ENCODE measurements at places on chromosomes 7 and 10. TPM values are rescaled to one million over a fixed set of nuclear protein-coding genes. Genes with fewer than 3 reads are reported as not detected.

- no peak for DNase-seq
These were observed 103.4 kb downstream of the ABCA13 start for GRCh38 chr7:48274662-48275061.

CDHR1 gene
- total RNA-seq: 0.14 TPM

ITPRID1 gene
- not detected for total RNA-seq

GRM8 gene
- not detected for total RNA-seq

- DNase-seq: no peak
These were observed 482.3 kb downstream of the SORCS1 start for GRCh38 chr10:106682175-106682574.

ZC3HAV1L gene
- total RNA-seq: 9.2 TPM

GRCh38 chr7:14504134-14504533, 398.4 kb downstream of the DGKB start:
- no peak for DNase-seq

GRCh38 chr7:128150223-128150865, 90.7 kb upstream of the LEP start:
- no peak for DNase-seq

DNA sequence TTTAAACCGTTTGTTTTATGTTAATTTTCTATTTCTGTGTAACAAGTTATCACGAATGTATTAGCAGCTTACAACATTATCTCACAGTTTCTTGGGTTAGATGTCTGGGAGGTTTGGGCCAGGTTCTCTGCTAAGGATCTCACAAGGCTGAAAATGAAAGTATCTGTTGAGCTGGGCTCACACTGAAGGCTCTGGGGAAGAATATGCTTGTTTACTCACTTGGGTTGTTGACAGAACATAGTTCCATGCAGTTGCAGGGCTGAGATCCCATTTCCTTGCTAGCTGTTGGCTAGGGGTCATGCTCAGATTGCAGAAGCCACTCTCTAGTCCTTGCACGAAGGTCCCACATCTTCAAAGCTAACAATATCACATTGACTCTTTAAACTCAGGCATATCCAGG, 266.6 kb upstream of the GNAI1 start:
- DNase-seq: no peak

DNA sequence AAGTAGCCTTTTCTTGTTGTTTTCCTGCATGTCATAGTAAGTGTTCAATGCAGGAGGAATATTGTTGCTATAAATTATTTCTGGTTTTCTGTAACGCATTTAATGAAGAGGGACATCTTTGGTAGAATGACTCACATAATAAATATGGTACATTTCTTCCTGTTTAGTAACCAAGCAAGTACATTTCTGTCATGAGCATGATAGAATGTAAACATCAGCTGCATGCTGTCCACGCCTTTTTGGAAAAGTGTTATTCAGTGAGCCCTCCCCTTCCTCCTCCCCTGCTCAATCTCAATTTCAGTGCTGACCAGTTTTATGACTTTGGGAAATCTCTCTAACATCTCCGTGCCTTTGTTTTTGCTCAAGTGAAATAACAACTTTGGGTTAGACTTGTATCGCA, 664.0 kb downstream of the XPNPEP1 start:
- no peak for DNase-seq

DNA sequence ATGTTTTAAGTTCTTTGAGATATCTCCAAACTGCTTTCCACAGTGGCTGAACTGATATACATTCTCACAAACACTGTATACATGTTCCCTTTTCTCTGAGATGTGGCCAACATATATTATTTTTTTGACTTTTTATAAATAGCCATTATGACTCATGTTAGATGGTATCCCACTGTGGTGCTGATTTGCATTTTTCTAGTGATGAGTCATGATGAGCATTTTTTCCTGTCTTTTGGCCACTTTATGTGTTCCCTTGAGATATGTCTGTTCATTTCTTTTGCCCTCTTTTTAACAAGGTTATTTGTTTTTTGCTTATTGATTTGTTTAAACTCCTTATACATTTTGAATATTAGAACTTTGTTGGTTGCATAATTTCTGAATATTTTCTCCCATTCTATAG, 1055.1 kb downstream of the NXPH1 start:
- no peak for DNase-seq

OR6V1 gene
- total RNA-seq: not detected

GRCh38 chr7:14871880-14872279, 30.7 kb downstream of the DGKB start:
- no peak for DNase-seq

SPDYE8 gene
- not detected for total RNA-seq

- DNase-seq: no peak
These were observed 508.8 kb downstream of the GRID1 start for GRCh38 chr10:85857791-85858190.

DNA sequence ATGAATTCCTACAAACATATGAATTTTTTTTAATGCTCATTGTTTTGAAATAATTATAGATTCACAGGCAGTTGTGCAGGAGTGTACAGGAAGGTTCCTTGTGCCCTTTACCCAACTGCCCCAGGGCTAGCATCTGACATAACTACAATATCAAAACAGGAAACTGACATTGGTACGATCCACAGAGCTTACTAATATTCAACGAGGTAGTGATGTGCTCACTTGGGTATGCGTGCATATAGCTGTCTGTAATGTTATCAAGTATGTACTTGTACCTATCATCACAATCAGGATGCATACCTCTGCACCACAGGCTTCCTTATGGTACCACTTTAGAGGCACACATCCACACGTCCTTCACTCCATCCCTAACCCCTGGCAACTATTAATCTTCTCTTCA, 68.3 kb downstream of the BMS1 start:
- DNase-seq: no peak

- DNase-seq: no peak
These were observed 25.2 kb upstream of the UNC5B start for GRCh38 chr10:71187197-71187596.

- DNase-seq: no peak
These were observed 712.0 kb downstream of the INHBA start for GRCh38 chr7:40990841-40991240.

- no peak for DNase-seq
These were observed 20.4 kb downstream of the CCDC71L start for GRCh38 chr7:106640368-106641141.

PTPN20 gene
- 1.3 TPM for total RNA-seq

- DNase-seq: no peak
These were observed 47.8 kb downstream of the HERPUD2 start for GRCh38 chr7:35647171-35647574.

ITIH5 gene
- total RNA-seq: 67.0 TPM

PDCD11 gene
- 18.2 TPM for total RNA-seq

DNA sequence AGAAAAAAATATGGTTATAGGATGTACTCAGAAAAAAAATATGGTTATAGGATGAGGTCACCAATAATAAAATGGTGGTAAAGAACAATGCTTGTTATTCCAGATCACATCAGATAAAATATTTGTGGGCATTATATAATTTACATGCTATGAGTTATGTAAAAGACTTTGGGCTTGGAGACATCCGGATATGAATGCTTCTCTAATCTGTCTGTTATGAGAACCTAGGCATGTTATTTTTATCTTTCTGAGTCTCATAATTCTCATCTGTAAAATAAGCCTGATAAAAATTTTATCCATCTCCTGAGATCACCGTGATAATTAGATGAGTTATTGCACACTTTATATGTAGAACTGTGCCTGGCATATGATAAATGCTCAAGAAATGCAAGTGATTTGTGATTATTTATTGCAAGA, 37.8 kb downstream of the DKK1 start:
- DNase-seq: no peak

- DNase-seq: no peak
These were observed 76.7 kb downstream of the CALD1 start for GRCh38 chr7:134856091-134856490.

SLC13A4 gene
- total RNA-seq: 0.62 TPM

GRCh38 chr7:1323178-1324027, 90.7 kb downstream of the UNCX start:
- peak; percentile 81 for DNase-seq

- no peak for DNase-seq
These were observed 43.7 kb downstream of the CPXM2 start for GRCh38 chr10:123847686-123848432.

- no peak for DNase-seq
These were observed 103.8 kb downstream of the SORBS1 start for GRCh38 chr10:95457319-95457886.

GPR15LG gene
- not detected for total RNA-seq

- no peak for DNase-seq
These were observed 7.8 kb downstream of the PDIA4 start for GRCh38 chr7:149020483-149020882.

- DNase-seq: no peak
These were observed 201.2 kb upstream of the PRKCQ start for GRCh38 chr10:6781133-6781770.

PDK4 gene
- total RNA-seq: 433 TPM

DNA sequence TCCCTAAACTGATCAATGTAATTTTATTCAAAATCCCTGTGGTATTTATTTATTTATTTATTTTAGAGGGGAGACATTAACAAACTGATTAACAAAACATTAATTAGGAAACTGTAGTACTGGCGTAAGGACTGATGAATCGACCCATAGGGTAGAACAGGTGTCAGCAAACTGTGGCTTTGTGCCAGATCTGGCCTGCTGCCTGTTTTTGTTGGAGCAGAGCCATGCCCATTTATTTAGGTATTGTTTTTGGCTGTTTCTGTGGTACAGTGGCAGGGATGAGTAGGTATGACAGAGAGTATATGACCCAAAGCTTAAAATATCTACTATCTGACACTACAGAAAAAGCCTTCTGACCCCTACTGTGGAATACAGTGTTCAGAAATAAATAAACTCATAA, 332.5 kb upstream of the ETV1 start:
- DNase-seq: no peak

GRCh38 chr10:1944487-1944886, 207.2 kb upstream of the ADARB2 start:
- no peak for DNase-seq

ANXA11 gene
- total RNA-seq: 247 TPM

DNA sequence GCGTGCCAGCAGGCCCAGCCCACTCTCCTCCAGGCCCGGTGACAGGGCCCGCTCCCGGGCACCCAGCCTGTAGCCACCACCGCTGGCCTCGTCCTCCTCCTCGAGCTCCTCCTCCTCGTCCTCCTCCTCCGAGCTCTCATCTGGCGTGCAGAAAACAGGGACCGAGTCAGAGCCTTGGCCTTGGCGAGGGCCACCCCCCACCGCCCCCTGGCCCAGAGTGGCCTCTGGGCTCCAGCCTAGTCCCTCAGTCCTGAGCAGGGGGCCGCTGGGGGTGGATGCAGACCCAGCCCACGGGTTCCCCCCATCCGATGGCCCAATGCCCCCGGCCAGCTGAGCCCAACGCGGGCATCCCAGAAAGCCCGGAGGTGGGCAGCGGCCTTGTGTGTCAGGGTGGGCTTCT, 62.9 kb downstream of the SLC29A4 start:
- DNase-seq: no peak

ABCB1 gene
- total RNA-seq: 4.1 TPM

- DNase-seq: no peak
These were observed 75.5 kb upstream of the CAPZA2 start for GRCh38 chr7:116786791-116787443.

DNA sequence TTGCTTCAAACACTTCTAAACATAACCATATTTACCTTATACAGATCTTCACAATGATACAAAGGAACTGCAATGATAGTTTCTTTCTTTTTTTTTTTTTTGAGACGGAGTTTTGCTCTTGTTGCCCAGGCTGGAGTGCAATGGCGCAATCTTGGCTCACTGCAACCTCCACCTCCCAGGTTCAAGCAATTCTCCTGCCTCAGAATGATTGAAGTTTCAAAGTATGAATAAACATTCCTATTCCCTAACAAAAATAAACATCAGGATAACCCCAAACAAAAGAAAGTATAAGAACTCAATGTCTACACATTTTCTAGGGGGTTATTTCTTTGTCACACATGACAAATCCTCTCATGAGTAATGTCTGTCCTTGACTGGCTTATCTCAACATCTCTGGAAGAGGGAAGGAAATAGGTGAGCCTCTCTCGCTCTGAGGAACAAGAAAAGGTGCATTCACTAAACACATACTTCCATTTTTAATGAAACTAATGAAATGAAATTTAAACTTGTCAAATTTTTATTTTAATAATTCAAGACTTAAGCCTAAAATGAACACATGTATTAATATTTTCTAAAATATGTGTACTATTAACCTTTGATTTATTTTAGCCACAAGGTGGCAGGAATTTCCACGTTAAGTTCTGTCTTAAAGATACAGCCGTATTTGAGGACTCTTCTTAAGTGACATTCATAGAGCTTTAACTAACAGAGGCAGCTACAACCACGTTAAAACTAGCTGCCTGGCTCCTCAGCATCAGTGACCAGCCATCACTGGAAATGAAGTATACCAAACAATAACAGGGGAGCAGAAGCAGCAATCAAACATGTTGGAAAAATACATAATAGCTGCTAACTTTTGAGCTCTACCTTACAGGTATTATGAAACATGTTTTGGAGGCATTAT, 58.3 kb downstream of the MALSU1 start:
- no peak for DNase-seq

DNA sequence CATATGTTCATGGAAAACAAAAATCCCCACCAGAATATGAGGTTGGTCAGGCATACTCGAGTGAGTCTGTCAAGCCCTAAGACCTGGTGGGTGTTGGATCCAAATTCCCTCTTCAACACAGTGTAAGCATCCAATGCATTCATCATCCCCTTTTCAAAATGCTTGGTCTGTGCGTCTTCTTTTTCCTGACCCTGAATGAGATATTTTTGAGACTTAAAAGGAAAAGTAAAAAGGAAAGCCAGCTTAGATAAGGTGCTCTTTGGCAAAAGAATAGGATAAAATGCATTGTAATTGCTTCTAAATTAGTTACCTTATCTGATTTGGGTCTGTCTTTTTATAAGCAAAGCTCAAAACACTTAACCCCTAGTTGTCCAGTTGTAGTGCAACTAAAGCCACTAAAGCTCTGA, 331.5 kb downstream of the PTEN start:
- DNase-seq: no peak
